Mucosa of gallbladder (tissue), 1 donor: ENCODE measurements at places on chromosomes 1 and 21. TPM values are rescaled to one million over a fixed set of nuclear protein-coding genes. Genes with fewer than 3 reads are reported as not detected.

MYCL gene
- 4.4 TPM for total RNA-seq

SYPL2 gene
- total RNA-seq: 3.1 TPM

NPHP4 gene
- 20.6 TPM for total RNA-seq

PLA2G4A gene
- total RNA-seq: 11.0 TPM

DENND2D gene
- total RNA-seq: 42.8 TPM

UTS2 gene
- not detected for total RNA-seq

OR10Z1 gene
- total RNA-seq: not detected

LCE3D gene
- not detected for total RNA-seq

ZMYND12 gene
- 3.6 TPM for total RNA-seq

ARTN gene
- 2.1 TPM for total RNA-seq

HIPK1 gene
- total RNA-seq: 72.3 TPM

TCHHL1 gene
- not detected for total RNA-seq
